ENCODE measurements at places on chromosomes 6 and 20.

- DNase-seq = no peak
Measured at GRCh38 chr20:54548849-54549248, 73.5 kb downstream of the DOK5 start.

DNA sequence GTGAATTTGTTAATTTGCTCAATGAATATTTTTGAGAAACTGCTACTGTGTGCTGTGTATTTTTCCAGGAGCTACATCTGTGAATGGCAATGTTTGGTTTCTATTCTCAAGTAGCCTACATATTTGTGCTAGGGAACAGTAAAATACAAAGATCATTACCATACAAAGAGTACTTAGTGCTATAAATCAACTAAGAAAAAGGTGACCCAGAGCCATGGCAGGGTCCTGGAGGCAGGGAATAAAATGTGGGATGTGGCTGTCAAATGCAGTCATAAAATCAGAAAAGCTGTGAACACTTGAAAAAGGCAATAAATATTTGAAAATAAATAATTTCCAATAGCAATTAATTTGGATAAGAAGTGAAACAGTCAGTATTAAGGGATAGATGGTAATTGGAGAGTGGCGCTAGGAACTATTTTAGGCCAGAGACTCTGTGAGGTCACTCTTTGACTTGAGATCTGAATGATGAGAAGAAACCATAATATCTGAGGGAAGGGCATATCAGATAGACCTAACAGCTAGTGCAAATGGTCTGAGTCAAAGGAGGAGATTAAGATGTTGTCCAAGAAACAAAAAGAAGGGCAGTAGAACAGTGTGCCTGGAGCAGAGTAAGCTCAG lies 98.8 kb downstream of the MANEA start:
- no peak for DNase-seq

DNA sequence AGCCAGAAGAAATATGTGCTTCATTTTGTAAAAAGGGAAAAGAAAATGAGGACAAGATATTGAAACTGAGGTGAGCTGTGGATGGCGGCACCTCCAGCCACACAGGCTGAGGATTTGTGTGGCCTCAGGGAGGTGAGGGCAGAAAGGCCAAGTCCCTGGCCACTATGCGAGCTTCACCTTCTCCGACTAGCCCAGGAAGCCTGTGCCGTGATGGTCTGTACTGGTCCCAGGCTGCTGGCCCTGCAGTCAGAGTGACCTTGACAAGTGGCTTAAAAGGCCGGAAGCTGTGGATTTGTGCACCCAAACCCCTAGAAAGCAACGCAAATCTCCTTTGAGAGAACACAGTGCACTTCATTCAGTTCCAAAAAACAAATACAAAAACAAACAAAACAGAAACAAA lies 48.1 kb downstream of the WDR27 start:
- DNase-seq = no peak

GRCh38 chr6:41896281-41896680 lies 1.1 kb upstream of the USP49 start:
- no peak for DNase-seq

- no peak for DNase-seq
Measured at GRCh38 chr6:64175296-64175695, 539.7 kb downstream of the PHF3 start.

DNA sequence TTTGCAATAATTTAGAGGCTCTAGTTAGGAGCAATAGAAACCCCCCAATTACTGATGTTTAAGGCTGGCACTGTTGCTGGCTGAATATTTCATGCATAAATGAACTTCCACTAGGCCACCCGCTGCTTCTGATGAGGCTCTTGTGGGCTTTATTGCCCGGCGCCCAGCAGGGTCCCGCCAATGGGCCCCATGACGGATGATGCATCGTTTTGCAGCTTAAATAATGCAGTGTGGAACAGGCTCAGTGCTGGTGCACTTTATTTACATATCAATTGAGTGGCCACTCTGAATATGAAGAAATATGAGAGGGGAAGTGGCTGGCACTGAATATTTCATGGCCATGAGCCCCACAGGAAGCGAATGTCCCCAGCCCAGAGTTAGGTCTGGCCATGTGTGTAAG lies 155.3 kb upstream of the MAFB start:
- no peak for DNase-seq

DNA sequence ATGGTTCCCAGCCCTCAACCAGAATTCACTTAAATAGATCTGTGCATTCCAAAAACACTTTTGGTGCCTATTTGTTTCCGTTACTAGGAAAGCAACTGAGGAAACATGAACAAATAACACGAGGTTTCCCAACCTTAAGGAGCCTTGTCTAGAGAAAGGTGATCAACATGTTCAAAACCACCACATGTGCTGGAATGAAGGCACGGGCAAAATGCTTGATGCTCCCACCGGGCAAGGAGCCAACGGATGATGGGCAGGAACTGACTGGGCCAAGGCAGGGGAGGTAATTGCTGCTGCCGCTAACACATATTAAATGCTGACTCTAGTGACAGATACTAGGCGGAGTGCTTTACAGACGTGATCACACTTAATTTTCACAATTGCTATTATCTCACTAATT lies 2.5 kb downstream of the MYLK4 start:
- DNase-seq = no peak

- DNase-seq = no peak
Measured at GRCh38 chr6:140809694-140810101, 1323.0 kb upstream of the GJE1 start.

GRCh38 chr20:31824554-31825313 lies 5.6 kb downstream of the MYLK2 start:
- DNase-seq = no peak

GRCh38 chr6:131549811-131550210 lies 23.2 kb upstream of the ARG1 start:
- DNase-seq = no peak

GRCh38 chr6:79610306-79611009 lies 20.7 kb upstream of the SH3BGRL2 start:
- DNase-seq = no peak

- DNase-seq = no peak
Measured at GRCh38 chr6:39402239-39402751, 79.8 kb upstream of the KCNK16 start.

DNA sequence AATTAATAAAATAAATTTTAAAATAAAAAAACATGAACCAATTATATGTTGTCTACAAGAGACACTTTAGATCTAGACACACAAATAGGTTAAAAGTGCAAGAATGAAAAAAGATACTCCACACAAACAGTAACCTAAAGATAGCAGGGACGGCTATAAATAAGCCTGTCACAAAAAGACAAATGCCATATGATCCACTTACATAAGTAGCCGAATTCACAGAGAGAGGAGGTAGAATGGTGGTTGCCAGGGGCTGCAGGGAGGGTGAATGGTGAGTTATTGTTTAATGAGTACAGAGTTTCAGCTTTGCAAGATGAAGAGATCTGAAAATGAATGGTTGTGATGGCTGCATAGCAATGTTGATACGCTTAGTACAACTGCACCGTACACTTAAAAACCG lies 32.7 kb downstream of the KATNA1 start:
- no peak for DNase-seq

GRCh38 chr6:56758553-56758952 lies 115.9 kb upstream of the DST start:
- DNase-seq = no peak

- no peak for DNase-seq
Measured at GRCh38 chr6:28208111-28208659, 16.9 kb upstream of the ZSCAN9 start.

GRCh38 chr6:1445650-1446330 lies 56.4 kb downstream of the FOXF2 start:
- DNase-seq = no peak

- DNase-seq = peak; percentile 52
Measured at GRCh38 chr6:43812850-43813578, 43.0 kb downstream of the VEGFA start.

GRCh38 chr6:137866200-137866913 lies 702 bp upstream of the TNFAIP3 start:
- no peak for DNase-seq

GRCh38 chr20:54598352-54598751 lies 123.0 kb downstream of the DOK5 start:
- DNase-seq = no peak

- no peak for DNase-seq
Measured at GRCh38 chr6:137792160-137793033, 74.7 kb upstream of the TNFAIP3 start.

GRCh38 chr6:91580635-91581034 lies 993.8 kb upstream of the MAP3K7 start:
- no peak for DNase-seq

GRCh38 chr6:152775428-152775827 lies 24.8 kb downstream of the VIP start:
- no peak for DNase-seq

- no peak for DNase-seq
Measured at GRCh38 chr6:69813508-69813907, 16.7 kb upstream of the LMBRD1 start.

GRCh38 chr6:29755295-29755871 lies 32.1 kb downstream of the HLA-F start:
- no peak for DNase-seq

- no peak for DNase-seq
Measured at GRCh38 chr6:110332281-110332680, 25.9 kb downstream of the METTL24 start.

DNA sequence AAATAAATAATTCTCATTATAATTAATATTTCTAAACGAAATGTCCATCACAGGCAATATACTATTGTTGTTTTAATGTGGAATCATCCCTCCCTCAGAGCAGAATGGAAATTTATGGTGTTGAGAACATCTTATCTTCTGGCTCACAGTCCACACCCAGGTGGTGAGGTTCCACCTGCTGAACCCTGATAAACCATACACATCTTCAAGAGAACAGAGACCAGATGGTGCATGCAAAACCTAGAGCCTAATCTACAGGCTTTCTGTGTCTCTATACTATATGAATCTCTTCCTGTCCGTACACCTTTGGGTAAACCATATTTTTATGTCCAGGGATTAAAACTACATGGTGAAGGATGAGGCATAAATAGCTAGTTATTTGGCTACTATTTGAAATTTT lies 52.3 kb upstream of the UFL1 start:
- DNase-seq = no peak

GRCh38 chr20:62040381-62040922 lies 25.2 kb downstream of the TAF4 start:
- no peak for DNase-seq

DNA sequence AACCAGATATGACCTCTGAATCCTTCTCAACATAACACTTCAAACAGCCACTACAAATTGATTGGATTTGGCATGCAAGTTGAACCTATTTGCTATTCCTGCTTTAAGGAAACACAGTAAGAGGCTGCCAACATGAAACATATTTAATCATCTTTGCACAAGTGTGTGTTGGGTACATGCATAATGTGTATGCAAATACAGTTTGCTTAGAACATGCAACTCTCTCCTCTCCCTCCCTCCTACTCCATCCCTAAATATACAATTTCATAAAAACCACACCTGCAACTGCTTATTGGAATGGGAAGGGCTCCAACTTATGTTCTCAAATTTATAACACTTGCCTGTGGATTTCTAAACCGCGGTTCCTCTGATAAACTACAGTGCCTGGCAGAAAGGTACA lies 71.5 kb downstream of the CD83 start:
- DNase-seq = no peak

DNA sequence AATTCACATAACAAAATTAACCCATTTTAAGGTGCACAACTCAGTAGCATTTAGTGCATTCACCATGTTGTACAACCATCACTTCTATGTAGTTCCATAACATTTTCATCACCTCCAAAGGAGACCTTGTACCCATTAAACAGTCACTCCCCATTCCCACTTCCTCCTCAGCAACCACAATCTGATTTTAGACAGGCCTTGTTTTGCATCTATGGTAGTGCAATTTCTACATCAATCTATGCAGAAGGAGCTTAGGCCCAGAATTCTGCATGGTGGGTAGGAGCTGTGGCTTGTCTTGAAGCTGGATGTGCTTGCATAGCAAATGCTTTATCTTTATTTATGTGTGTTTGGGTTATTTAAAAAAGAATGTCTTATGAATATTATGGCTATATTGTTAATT lies 13.5 kb upstream of the HLA-DQA1 start:
- DNase-seq = no peak

GRCh38 chr6:168180548-168181011 lies 101.6 kb upstream of the FRMD1 start:
- no peak for DNase-seq

DNA sequence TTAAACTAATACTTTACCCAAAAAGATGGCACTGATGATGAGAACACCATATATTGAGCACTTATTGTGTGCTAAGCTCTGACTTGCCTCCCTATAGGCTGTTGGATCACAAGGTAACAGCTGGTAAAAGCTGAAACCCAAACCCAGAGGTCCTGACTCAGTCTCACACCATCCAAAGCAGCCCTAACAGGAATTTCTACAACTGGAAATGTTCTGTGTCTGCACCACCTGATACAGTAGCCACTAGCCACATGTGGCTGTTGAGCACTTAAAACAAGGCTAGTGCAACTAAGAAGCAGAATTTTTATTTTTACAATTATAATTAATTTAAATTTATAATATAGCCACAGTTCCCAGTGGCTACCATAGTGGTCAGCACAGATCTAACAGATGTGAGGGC lies 15.6 kb upstream of the MATN4 start:
- DNase-seq = no peak

DNA sequence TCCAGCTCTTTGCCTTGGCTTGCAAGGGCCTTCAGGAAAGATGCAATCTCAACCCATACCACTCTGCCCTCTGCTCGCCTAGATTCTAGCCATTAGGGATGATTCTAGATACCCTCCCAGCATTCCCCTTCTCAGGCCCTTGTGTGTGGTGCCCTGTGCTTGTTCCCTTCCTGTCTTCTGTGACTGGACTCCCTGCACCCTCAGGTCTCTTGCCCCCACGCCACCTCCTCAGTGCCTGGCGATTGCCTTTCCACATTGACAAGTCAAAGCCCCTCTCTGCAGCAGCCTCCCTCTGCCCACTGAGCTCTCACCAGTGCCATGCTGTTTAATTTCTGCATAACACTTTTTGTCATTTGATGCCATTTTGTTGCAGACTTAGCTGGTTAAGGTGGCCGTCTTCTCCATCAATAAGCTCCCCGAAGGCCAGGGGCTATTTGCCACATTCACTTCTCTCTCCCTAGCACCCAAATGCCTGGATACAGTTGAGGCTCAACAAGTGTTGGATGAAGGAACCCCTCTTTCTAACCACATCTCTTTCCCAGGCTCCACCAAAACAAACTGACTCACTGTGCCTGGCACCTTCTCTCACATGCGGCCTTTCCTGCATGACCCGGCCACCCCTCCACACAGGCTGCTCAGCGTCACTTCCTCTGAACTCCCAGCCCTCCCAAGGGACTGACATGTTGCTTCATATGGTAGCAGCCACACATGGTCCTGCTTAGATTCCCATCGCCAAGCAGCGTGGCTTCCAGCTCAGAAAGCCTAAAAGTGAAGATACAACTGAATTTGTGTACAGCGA lies 4.6 kb upstream of the TXNDC5 start:
- DNase-seq = no peak

DNA sequence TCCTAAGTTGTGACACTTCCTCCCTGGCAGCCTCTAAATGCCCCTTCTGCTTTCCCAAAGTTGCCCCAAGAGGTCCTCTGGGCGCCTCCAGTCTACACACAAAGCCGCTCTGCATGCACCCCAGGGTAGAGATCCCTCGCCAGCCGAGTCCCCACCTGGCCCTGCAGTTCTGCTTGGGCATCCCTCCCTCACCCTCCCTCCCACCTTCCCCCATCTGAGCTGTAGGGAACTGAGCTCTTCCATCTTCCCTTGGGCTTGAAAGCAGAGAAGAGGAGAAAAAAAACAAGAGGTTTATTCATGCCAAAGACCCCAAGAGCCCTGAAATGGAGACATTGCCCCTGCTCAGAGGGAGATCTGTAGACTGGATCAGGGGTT lies 5.7 kb upstream of the FGD2 start:
- no peak for DNase-seq
